Skeletal muscle cell (primary cell): ENCODE measurements at places on chromosomes 12 and 14.

- DNase-seq, result no peak
Measured at GRCh38 chr12:19573866-19574265, 134.6 kb downstream of the AEBP2 start.

DNA sequence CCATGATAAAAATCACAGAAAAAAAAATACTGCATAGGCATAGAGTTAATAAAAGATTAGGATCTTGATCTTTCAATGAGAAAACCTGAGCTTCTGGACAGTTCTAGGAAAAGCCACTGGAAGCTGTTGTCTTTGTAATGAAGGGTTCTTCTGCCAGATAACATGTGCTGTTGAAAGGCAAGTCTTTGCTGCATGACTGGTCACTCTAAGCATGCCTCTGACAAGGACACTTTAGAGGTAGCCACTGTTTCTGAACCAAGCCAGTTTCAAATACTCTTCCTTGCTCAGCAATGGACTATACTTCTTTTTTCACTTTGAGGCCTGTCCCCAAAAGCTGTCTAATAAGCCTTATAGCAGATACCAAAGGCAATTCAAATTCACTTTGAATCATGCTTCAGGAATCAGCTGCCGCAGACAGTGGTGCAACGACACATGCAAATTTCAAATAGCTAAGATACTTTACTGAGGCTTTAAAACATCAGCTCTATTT, 70.2 kb downstream of the BTG1 start:
- DNase-seq, result peak; percentile 47

DNA sequence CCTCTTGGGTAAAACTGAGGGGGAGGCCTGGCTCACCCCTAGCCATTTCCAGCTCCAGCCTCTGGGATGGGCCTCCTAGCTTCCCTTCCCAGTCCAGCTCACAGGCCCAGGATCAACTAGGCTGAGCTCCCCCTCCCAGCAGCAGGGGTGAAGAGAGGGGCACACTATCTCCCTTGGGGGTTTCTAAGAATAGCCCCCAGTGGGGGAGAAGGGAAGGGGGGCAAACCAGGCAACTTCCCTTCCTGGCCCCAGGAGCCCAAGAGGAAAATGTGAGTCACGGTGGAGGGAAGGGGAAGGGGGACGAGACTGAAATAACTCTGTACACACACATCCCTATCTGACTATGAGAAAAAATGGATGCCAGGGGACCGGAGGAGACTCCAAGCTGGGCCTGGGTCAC, 9.0 kb downstream of the ADCY6 start:
- peak; percentile 67 for DNase-seq

DNA sequence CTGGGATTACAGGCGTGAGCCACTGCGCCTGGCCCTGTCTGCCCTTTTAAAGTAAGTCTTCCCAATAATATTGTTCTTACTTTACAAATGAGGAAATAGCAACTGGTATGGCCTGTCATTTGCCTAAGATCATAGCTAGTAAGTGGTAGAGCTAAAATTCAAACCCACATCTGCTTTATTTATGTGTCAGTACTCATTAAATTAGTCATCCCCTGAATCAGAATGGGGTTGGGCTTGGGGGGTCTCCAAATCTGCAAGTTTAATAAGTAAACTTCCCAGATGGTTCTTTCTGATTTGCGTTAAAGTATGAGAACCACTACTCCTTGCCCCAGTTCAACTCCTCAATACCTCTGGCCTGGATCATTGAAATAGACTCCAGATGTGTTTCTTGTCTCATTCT, 96.2 kb downstream of the FAR2 start:
- DNase-seq, result no peak

- no peak for DNase-seq
Measured at GRCh38 chr12:115335594-115335993, 651.6 kb upstream of the TBX3 start.
